Muscle of leg (tissue), 16 donors: ENCODE measurements at places on chromosomes 7 and 10. TPM values are rescaled to one million over a fixed set of nuclear protein-coding genes. Genes with fewer than 3 reads are reported as not detected.

The SLC26A3 gene
- not detected for total RNA-seq

The SPAG6 gene
- 4.6 TPM for total RNA-seq

The ATG9B gene
- 0.22 TPM for total RNA-seq

The NRG3 gene
- 0.04 TPM for total RNA-seq

The MMRN2 gene
- 23.1 TPM for total RNA-seq

DNA sequence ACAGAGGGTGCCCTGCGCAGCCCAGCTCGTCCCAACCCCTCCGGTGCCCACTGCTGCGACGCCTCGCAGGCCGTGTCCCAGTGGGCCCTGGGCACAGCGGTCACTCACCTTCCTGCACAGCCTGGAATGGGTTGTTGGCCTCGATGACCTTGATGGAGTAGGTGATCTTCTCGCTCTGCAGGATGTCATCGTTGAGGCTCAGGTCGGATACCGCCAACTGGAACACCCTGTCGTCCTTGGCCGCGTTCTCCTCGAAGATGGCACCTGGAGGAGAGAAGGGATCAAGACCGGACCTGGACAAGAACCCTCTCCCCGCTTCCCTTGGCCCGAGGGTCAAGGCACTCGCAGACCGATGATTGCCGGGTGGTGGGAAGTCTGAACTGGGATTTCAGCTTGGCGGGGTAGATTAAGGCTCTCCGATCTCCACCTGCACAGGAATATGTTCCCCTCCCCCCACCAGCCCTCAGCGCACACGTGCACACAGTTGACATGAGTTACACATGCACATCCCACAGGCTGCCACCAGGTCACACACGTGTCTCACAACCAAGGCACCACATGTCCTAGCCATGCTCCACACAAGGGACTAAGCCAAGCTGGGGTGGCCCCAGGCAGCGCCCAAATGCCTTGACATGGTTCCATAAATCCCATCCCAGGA, 2.6 kb downstream of the GRID1 start:
- DNase-seq = no peak

- no peak for DNase-seq
Observed at GRCh38 chr7:112232212-112232978, 25.9 kb downstream of the ZNF277 start.

- peak; percentile 78 for DNase-seq
Observed at GRCh38 chr10:127935071-127935561, 28.2 kb downstream of the PTPRE start.

DNA sequence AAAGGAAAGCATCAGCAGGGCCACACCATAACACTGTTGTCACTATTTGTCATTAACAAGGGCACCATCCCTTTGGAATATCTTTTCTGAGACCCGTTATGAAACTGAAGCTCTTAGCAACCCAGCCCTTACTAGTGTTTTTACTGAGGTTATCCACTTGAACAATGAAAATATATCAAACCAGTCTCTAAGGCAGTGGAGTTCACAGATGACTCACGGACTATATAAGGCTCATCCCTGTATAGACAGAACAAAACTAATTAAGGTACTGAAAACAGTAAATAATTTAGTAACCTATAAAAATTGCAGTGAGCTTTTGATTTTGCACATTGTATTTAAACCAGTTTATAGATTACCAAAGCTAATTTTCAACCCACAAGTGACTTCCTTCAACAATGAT, 196.0 kb downstream of the ELAPOR2 start:
- DNase-seq = no peak

DNA sequence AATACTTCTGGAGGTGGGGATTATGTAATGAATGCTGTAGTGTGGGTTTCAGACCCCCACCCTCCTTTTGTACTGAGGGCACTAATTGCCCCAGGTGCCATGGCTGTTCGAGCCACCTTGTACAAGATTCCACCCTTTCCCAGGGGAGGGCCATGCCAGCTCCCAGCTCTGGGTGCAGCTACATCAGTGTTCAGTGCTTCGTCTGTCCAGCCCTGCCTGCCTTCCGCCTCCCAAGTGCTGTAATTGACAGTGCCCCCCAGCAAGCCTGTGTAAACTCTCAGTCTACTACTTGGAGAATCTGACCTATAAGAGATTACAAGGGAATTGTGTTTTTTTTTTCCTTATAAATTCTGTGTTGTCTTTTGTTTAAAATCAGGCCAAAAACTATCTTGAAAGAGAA, 33.0 kb downstream of the GTF2I start:
- no peak for DNase-seq

DNA sequence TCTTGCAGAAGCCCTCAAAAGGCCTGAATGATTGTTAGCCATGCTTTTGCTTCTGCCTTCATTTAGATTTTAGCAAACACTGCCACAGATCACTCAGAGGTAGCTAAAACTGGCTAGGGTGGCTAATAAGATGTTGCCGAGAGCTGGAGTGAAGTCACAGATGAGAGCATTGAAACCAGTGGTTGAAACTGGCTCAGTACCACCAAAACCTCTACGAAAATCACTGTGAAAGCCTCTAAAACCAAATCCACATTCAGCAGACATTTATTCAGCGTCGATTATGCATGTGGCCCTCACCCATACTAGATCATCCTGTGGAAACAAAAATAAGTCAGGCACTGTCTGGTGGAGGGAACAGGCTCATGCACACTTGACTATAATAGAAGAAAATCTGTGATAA, 50.8 kb downstream of the PIK3CG start:
- no peak for DNase-seq

DNA sequence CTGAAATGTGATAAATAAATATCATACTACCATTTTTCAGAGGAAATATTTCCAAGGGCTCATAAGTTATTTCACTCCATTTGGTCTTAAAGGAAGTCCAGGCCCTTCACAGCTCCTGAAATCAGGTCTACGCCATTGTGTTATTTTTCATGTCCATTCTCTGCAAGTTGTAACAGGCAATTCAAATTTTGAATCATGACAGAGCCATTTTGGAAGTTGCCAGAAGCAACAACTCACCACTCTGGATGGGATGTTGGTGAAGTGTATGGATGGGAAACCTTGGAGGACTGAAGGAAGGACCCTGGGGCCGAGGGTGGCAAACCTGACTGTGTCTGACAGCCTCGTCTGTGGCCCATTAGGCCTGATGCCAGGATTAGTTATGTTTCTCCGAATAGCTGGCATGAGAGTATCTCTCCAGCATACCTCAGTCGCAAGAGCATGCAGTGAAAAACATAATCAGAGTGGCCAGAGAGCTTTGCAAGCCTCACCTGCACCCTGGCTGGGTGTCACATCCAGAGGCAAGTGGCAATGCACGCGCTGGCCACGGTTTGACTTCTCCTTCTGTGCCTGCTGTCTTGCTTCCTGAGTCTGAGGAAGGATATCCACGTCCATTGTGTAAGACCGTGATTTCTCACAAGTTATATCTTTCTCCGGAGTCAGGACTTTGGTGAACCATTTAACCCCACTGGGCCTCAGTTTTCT, 87.1 kb downstream of the NRP1 start:
- no peak for DNase-seq

DNA sequence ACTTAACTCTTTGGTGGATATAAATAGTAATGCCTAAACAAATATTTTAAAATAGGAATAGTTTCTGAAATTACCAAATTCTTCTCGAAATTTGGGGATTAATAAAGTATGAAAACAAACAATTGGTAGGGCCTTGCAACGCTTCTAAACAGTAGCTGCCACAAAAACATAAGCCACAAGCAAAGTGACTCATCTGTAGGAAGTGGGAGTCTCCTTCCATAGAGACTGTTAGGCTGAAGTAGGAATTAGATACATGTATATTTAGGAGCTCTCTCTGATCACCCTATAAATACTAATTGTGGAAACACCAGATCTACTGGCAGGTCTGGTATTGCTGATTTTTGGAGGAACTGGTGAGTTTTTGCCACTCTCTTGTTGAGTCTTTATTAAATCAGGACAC, 5.7 kb upstream of the LMOD2 start:
- DNase-seq = no peak

DNA sequence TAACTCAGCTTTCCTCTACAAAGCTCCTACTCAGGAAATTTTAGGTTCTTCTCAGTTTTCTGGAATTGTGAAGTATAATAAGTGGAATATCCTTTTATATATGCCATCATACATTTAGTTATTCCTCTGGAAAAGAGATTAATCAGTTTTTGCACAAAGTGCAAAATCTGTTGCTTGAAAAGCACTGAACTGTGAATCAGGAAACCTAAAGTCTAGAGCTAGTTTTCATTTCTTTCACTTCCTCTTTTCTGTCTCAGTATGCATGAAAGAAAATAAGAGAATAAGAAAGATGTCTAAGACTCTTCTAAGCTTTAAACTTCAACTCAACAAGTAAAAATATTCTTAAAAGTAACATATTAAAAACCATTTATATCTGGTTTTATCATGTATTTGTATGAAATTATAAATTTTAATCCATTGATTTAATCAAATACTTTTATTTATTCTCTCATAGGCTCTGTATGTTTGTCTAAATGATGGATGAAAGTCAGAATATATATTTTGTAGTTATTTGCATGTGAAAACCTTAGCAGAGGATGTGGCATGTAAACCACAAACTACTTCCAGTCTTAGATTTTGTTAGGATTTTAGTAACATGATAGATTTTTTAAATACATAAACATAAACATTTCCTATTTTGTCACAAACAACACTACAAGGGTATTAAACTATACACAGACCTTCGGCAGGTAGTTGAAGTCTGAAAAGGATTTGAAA, 1073.0 kb downstream of the XPNPEP1 start:
- DNase-seq = no peak

DNA sequence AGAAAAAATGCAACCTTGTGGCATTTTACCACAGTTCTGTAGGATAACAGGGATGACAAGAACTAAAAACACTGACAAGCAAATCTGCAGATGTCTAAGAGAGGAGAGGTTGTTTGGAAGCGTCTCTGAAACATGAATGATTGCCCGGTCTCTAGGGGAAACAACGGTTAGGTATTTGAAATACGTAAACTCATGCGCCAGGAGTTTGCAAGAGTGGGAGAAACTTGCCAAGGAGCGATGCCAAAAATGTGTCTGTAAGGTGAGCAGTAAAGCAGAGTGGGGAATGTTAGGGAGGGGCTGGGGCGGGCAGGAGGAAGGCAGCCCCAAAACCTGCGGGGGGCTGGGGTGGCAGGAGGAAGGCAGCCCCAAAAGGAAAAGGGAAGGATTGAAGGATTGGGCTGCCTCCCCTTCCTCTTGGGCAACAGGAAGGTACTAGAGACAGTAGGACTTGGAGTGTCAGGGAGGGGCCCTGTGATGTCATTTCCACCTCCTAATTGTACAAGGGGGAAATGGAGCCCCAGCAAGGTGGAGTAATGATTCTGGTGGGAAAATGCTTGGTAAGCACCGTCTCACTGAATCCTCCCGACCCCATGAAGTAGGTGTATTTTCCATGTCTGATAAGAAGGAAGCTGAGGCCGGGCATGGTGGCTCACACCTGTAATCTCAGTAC, 33.2 kb upstream of the PLEKHA1 start:
- DNase-seq = peak; percentile 57

- DNase-seq = no peak
Observed at GRCh38 chr7:155802906-155803417, 9.3 kb downstream of the SHH start.

DNA sequence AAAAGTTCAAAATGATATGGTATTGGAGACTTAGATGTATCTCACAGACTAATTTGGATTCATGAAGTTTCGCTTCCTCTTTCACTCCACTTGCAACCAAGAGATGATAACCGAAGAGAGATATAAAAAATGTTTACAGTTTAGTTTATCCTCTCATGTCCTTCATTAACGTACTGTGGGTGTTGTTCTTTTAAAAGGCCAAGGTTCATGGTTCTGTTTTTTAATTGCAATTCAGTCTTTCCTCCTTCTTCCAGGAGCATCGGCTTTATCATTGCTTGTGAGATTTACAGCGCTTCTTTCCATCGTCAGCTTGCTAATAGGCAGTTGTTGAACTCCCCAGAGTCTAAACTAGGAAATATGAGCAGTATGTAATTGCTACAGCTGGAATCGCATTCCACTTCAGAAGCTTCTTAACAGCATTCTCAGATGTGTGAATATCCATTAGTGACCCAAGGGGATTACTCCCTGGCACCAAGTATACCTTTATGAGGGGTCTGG, 75.9 kb upstream of the HGF start:
- peak; percentile 50 for DNase-seq

DNA sequence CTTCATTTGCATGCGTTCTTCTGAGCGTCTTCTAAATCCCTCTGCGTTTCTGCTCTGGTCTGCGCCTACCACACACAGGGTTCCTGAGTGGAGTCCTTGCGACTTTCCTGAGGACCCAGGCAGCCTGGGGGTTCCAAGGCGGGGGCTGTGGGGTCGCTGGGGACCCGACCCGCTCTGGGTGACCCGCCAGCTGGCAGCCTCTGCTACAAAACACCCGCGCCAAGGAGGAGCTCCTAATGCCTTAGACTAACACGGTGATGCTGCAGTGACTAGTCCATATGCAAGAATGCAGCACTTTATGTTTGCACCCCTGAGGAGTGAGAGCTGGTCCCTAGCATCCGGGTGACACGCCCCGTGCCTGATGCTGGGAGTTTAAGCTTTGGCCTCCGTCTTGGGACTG, 367.0 kb upstream of the POM121L12 start:
- DNase-seq = no peak
